GM03348 (cell line): ENCODE measurements at places on chromosomes 2 and 18.

DNA sequence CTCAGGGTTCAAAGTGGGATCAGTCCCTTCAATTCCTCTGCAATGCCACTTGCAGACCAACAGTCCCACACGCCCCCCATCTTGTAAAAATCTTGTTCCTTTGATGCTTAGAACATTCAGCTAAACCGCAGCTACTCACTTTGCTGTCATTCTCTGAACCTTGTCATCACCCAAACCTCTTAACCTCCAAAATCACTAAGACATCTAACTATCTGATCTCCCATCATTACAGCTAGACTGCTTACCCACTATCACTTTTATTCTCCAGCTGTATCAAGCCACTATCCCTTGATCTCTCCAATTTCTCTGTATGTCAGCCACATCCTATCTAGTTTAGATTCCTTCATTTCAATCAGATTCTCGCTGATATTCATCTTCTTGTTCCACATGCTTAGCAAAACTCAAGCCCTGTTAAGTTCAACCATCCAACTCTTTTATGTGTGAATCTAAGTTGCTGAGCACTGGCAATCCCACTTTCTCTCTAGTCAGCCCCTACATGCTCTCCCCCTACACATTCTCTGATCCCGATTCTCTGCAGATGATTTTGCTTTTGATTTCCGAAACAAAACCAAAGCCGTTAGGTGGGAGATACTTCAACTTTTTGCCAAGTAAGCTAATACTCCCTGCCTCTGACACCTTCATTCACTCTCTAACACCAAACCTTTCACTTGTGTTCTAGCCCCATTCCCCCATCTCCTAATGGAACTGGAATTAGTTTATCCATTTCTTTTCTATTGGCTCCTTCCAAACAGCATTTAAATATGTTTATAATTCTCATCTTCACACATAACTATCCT lies 4.6 kb downstream of the GTF3C2 start:
- no peak for DNase-seq

DNA sequence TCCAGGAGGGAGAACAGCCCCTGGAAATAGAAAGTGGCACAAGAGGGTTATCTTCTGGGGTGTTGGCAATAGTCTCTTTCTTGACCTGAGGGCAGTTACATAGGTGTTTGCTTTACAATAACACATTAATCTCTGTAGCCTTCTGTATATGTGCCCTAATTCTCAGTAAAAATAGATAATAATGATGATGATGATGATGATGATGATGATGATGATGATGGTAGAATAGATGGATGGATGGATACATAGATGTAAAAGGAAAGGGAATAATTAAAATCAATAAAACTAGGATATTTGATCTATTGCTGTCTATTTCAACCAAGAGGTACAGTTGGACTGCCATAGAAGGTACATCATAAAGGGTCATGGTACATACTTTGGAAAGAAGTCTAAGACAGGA lies 177.7 kb upstream of the VWC2L start:
- no peak for DNase-seq

DNA sequence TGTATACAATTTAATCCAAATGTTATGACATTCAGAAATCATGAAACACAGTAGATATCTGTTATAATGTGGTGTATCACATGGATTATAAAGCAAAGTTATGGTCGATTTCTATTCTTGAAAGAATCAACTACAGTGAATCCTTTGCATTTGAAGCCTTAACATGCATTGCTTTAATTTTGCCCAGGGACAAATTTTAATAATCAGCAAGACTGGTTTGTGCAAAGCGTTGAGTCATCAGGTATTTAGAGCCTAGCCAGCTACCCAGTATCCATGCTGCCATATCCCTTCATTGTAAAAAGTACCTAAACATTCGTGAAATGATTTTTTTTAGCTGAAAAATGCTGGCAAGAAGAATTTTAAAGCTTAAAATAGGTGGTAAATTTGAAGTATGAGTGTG lies 8.9 kb upstream of the SPDYA start:
- no peak for DNase-seq

GRCh38 chr2:186274936-186275575 lies 211.0 kb upstream of the ZC3H15 start:
- peak; percentile 61 for DNase-seq

- DNase-seq, result no peak
These were observed 92.5 kb downstream of the INHBB start for GRCh38 chr2:120438301-120439066.

- no peak for DNase-seq
These were observed 55.3 kb upstream of the ID2 start for GRCh38 chr2:8626572-8626971.
